ENCODE measurements at places on chromosomes 3 and 15.

DNA sequence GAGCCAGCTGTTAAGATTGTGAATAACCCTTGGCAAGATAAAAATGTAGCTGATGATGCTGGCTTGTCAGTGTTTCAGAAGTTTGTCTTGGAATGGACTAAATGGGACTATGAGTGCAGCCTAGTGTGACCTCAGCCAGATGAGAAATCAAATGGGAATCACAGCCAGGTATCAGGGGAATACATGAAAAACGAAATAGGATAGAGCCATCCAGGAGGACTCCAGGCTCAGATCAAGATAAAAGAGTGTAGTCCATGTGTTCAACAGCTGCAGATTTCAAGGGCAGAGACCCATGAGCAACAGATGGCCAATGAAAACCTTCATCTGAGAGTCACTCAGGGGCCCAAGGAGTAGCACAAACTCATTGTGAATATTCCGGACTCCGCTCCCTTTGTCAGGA lies 1080.9 kb upstream of the CADM2 start:
- no peak for DNase-seq

- peak; percentile 56 for DNase-seq
These were observed 111.4 kb downstream of the DLG1 start for GRCh38 chr3:197186887-197187588.

DNA sequence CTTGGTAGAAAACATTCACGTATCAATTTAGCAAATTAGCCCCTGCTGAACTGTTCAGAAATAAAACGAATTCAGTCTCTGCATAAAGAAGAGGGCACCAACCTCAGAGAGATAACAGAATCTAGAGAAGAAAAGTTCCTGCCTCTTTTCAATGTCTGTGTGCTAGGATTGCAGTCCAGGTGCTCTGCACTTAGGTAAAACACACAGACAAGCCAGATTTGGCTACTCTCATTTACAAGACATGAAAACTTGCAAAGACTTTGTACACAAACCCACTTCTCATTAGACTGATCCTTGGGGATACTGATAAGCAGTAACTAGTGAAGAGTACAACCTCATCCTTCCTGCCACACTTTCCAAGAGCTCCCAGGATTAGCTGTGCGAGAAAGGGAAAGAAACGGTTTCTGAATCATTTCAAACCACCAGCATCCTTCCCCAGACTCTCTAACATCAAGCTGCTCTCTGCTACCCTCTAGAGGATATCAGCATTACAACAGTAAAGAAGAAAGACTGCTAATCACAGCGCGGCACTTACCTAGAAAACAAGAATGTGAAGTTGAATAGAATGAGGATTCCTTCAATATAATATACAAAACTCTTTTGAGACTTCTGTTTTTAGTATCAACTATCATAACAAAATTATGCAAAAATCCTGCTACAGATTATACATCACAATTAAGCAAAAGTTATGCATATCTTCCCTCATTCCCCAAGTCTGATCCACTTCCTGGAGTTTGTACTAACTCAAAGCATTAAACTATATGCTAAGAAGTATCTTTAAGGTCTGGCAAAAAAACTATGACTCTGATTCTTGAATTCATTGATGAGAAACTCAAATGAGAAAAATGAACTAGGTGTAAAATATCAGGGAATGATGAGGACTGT lies 306.4 kb downstream of the MAGI1 start:
- DNase-seq = peak; percentile 82

DNA sequence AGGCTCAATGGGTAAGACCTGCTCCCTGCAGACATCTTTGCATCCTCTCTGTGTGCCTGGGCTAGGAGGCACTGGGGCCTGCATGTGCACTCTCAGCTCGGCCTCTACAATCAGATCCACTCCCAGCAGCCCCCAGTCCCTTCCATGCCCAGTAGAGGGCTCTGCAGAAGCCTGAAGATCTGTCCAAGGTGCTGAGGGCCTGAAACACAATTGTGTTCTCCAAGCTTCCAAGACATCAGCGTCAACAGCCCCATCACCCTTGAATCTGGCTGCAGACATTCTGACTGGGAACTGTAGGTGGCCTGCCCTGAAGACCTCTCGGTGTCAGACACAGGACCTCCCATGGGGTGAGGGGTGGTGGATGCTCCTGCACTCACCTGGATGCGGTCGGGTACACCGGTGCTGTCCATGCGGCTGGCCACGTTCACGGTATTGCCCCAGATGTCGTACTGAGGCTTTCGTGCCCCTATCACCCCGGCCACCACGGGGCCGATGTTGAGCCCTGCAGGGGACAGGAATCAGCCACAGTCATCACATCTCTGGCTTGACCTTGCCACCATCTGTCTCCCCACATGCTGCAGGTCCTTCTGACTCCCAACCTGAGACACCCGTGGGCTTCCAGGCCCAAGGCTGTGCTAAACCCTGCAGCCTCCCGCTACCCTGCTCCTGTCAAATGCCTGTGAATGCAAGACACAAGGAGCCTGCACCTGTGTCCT lies 84.7 kb downstream of the SEC22A start:
- DNase-seq = peak; percentile 65

- DNase-seq = peak; percentile 22
These were observed at the start of gene PAQR5 for GRCh38 chr15:69298697-69299441. PAQR5 (plus strand) TSS chr15:69298912; CDS start chr15:69360081, 61,169 bp downstream.

- DNase-seq = no peak
These were observed 61.2 kb downstream of the CD200R1L start for GRCh38 chr3:112785321-112786001.

DNA sequence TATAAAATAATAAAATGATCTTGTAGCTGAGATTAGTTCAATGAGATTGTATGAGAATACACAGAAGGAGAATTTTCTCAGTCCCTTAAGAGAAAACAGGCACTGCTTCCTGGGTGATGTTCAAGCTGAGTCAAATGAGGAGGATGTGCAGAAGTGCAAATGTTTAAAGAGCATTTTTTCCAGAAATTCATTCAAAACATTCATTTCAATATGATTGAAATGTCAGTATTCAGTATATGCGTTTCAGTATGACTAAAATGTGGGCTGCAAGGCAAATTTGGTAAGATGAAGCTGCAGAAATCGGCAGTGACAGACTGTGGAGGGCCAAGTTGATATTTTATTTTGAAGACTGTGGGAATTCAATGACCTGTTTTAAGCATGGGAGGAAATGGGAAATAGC lies 19.3 kb upstream of the PYDC2 start:
- no peak for DNase-seq
